ENCODE measurements at places on chromosomes 3 and 15. TPM values are rescaled to one million over a fixed set of nuclear protein-coding genes. Genes with fewer than 3 reads are reported as not detected.

Gene LOXL1
- total RNA-seq = 8.7 TPM

Gene CLEC3B
- 13.3 TPM for total RNA-seq

Gene AADACL2
- not detected for total RNA-seq

Gene MEX3B
- total RNA-seq = 1.2 TPM

Gene A4GNT
- not detected for total RNA-seq

Gene TLR9
- total RNA-seq = not detected

Gene HACD3
- total RNA-seq = 5.0 TPM

Gene GOLGA8G
- not detected for total RNA-seq

Gene TM4SF1
- 53.2 TPM for total RNA-seq

DNA sequence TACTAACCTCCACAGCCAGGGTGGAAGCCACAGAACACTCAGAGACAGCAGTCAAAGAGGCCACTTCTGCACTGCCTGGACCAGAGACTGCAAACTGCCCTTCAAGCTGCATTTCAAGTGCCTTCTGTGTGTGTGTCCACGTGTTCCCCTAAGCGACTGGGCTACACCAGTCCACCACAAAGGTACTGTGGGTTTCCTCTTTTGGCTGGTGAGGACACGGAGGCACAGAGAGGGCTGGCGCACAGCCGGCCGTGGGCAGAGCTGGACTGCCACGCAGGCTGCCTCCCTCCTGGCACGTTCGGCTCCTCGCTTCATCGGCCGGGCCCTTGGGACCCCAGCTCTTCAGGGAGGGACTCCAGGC is 60.9 kb downstream of the MGLL start:
- no peak for DNase-seq

DNA sequence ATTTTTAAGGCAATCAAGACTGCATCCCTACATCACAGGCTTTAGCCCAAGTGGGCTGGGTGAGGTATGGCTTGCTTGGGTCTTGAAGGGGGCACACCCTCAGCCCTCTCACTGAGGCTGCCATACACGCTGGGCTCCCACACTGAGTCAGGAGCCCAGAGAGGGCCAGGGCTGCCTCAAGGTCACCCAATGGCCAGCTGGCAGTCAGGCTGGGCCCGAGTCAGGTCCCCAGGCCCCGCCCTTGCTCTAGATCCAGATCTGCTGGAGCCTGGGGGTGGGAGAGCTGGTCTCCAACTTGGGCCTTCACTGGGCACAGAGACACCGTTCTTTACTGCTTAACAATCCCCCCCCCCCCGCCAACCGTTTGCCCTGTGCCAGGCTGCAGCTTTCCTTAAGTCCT is 88.1 kb downstream of the IQSEC1 start:
- peak; percentile 65 for DNase-seq

DNA sequence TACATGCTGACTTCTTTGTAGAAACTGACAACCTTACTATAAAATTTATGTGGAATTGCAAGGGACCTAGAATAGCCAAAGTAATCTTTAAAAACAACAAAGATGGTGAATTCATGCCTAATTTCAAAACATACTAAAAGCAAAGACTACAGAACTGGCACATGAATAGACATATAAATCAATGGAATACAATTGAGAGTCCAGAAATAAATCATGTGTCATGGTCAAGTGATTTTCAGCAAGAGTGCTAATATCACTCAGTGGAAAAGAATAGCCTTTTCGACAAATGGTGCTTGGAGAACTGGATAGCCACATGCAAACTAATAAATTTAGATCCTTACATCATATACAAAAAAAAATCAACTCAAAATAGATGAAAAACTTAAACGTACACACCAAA is 8.7 kb downstream of the IMPG2 start:
- DNase-seq = no peak

GRCh38 chr3:56409790-56410189 is 58.5 kb downstream of the ERC2 start:
- no peak for DNase-seq

- no peak for DNase-seq
Measured at GRCh38 chr3:20326541-20326940, 140.5 kb upstream of the SGO1 start.

- peak; percentile 62 for DNase-seq
Measured at GRCh38 chr3:123026565-123027291, 835 bp downstream of the SEMA5B start.

- peak; percentile 79 for DNase-seq
Measured at GRCh38 chr3:55484801-55485791, 2.0 kb downstream of the WNT5A start.

DNA sequence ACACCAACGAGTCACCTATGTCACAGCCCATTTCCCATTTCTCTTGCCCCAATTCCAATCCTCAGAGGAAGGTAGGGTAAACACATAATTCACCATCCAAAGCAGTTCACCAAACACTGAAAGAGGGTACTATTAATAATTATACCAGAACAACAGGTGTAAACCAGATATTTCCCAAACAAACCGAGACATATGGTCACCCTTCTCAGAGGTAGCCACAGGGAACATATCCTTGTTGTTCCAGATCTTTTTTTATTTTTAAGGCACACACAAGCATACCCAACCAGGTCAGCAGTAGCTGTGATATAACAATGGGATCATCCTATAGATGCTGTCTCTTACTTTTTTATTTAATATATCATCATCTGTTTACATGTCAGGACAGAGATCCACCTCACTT is 24.7 kb downstream of the MAGI1 start:
- DNase-seq = no peak

- no peak for DNase-seq
Measured at GRCh38 chr3:151896246-151897012, 23.0 kb downstream of the SUCNR1 start.

DNA sequence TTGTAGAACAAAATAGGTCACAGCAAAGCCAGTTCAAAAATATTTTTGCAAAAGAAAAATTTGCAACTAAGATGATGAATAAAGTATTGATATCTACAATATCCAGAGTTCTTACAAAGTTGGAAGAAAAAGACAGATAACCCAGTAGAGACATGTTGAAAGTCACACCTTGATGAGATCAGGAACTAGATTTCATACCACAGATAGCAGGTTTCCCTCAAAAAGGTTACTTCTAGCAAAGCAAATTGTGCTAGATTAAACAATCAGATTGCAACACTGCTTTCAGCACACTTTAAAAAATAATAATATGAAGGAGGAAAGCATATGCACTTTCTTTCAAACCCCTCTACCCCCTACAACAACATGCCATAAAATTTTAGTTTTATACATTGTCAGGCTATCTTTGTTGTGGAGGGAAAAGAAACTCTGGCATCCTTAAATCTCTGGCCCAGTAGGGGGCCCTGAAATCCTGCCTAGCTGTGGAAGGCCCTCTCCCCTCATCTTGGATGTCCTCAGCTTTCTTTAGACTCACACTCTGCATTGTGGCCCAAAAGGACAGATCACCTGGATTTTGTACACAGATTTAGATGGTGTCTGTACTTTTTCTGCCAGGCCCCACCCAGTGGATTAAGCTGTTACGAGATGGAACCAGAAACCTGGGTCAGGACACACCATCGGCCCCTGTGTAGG is 50.9 kb downstream of the CCR3 start:
- DNase-seq = no peak

GRCh38 chr3:46725621-46726314 is 8.1 kb upstream of the PRSS50 start:
- DNase-seq = no peak

GRCh38 chr15:64562003-64562640 is 101.7 kb downstream of the ZNF609 start:
- no peak for DNase-seq

DNA sequence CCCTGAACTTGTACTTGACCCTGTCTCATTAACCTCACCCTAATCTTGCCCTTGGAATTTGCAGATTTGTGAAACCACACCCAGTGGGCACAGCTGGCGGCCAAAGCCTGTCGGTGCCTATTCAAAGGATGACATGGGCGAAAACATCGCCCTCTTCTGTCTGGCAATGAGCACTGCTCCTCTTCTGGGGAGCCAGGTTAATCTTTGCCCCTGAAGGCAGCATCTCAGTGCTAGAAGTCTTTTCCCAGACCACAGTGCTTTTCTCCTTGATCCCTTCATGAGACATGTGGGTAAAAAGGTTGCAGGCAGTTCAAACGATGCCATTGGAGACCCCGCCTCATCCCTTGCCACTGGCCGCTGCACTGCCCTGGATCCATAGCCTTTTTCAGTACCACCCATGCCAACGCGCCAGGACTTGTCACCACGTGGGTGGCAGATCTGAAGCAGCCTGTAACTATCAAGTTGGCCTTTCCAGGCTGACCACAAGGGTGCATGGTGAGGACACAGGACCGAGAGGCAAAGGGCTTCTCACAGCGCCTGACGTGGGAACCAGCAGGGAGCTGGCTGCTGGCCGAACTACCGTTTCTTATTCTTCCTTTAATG is 6.5 kb upstream of the DNASE1L3 start:
- peak; percentile 67 for DNase-seq

GRCh38 chr3:101784855-101785613 is 6.0 kb downstream of the NXPE3 start:
- DNase-seq = no peak

GRCh38 chr3:18372786-18373405 is 52.2 kb downstream of the SATB1 start:
- DNase-seq = no peak
